ENCODE measurements at places on chromosomes 5 and 9. TPM values are rescaled to one million over a fixed set of nuclear protein-coding genes. Genes with fewer than 3 reads are reported as not detected.
A peak's percentile ranks its signal among the peaks of the same experiment; 100 is the strongest.

- no peak for DNase-seq
Measured at GRCh38 chr5:122971333-122971732, 65.2 kb downstream of the PPIC start.

- peak; percentile 85 for DNase-seq
Measured at GRCh38 chr5:59893429-59894227, at the start of gene PDE4D. TSS of gene PDE4D (minus strand) at chr5:59893726.

DNA sequence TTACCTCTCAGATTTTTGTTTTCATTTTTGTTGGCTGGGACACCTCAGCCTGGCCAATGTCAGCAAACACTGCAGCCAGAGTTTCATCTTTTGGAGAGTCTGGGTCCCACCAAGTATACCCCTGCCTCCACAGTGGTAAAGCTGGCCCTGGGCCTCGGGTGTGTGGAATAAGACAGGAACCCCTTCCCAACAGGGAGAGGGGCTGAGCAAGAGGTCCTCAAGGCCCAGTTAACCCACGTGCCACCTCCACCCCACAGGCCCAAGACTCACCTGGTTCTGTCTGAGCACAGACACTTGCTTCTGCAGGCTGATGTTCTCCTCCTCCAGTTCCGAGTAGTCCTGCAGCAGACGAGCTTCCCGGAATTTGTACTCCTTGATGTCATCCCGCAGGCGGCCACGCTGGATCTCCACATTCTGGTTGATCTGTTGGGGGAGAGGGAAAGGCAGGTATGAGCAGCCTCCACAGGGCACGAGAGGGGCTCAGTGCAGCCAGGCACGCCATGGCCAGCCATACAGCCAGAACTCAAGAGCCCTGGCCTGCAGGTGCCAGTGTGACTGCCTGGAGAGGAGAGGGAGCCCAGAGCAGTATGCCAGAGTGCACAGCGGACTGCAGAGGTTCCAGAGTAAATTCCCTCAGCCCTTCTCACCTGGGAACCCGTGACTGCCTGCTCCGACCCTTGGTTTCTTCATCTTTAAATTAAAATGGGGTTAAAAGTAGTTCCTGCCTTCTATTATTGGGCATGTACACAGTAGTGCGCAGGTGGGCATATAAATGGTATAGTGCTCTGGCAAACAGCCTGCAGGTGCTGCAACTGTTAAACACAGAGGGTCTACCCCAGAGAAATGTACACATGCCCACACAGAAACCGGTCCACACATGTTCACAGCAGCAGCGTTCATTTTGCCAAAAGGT is 42.0 kb downstream of the BICD2 start:
- no peak for DNase-seq

DNA sequence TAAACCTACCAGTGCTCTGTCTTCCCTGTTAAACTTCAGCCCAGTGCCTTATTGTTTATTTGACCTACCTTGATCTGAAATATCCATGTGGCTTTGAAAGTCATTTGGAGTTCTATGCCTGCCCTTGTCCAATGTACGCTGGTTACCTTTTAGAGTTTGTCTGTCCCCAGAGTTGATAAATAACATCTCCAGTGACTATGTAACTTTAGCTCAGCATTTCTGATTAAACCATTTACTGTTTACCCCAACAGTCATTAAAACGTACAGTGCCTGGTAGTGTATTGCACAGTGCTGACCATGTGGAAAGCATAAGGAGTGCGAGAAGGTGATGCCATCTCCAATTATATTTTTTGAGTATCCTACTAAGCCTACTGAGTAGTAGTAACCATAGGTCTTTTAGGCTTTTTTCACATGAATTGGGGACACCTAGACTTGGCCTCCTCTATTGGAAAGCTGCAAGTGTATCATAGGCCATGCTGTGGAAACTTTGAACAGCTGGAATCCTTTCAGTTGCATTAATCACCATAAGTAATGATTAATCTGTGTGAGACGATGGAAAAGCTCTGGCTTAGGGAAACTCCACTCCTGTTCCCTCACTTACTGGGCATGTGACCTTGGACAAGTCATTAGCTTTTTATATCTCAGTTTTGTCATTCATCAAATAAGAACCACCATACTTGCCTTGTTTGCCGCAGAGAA is 93.5 kb downstream of the MAST4 start:
- no peak for DNase-seq

GRCh38 chr9:123031963-123032362 is 1.5 kb upstream of the GPR21 start:
- no peak for DNase-seq

DNA sequence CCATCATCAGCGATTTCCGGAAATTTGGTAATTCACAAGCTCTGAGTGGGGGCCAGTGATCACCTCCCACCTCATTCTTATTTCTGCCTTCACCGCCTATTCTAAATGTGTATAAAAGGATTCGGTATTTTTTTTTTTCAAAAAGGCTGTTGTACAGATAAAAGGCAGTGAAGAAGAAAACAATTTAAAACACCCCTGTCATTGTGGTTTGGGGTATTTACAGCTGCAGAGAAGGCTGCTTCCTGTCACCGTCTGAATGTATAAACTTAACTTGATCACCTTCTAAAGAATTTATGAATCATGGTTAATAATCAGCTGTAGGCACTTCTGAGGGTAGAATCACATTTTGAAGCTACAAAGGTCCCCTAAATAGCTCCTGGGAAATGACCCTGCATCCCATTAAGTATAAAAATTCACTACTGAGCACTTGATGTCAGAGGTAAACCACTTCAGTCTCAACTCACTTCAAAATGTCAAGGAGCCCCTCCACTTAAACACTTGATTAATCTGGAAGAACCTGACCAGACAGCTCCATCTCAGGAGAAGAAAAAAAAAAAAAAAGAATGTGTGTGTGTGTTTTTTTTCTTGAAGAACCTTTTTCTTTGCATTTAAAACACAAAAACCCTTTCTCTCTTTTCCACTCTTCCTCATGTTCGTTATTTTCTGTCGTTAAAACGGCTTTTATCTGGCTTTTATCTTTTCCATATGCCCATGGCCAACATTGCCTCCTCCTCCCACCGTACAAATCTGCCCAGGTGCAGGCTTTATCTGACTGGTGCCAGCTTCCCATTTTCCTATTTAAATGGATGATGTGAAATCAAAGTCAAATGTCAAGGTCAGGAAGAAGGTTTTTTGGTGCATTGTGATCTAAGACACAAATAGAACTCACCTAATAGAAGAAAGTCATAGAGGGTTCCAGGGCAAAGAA is 291.2 kb downstream of the IRX1 start:
- DNase-seq, result no peak

DNA sequence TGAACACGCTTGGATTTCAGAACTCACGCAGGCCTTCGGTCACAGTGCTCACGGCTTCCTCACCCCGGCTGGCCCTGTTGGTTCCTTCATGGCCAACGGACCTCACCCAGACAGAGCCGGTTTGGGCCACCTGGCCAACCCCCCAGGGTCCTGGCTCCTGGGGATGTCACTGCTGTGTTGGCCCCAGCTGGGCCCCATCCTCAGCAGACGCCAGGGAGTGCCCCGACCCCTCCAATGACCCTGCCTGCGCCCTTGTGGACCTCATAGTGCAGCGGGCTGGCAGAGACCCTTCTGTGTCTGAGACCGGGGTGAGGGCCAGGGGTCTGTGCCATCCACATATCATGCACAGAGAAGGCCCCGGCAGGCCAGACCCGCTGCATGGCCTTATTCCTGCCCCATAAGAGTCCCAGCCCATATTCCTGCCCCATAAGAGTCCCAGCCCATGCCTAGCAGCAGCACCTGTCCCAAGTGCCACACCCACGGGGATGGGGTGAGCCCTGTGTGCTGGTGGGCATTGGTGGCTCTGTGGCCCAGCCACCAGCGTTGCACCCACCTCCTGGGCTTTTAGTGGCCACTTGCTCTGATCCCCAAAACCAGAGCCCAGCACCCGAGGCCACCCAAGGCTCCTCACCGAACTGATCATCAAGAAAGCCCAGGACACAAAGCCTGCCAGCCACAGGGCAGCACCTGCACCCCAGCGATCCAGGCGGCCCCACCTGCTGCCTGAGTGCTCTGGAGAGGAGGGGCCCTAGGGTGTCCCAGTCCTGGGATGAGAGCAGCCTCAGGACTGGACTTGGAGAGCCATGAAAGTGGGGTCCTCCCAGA is 1.3 kb upstream of the LPCAT1 start:
- peak; percentile 79 for DNase-seq

DNA sequence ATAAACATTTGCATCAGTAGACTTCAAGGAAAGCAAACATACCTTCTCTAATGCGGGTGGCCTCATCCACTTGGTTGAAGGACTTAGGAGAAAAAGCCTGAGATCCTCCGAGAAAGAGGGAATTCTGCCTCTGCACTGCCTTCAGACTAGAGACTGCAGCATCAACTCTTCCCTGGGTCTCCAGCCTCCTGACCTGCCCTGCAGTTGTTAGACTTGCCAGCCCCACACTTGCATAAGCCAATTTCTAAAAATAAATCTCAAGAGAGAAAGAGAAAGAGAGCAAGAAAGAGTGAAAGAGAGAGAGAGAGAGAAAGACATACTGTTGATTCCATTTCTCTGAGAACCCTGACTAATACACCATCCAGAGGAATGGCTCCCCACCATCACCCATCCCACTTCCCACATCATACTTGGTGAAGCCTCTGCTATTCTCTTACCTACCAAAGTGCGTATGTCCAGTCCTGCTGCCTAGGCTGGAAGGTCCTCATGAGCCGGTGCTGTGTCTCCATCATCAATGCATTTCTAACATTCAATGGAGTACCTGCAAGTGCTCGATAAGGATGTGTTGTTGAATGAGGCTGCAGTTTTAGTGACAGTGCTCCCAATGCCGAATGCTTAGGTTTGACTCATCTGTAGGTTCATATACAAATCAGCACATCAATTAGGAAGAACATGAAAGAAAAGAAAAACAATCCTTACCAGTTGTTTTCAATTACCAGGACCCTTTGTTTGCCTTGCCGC is 35.1 kb downstream of the ZNF622 start:
- DNase-seq, result no peak

GRCh38 chr9:99000476-99001395 is 57.0 kb downstream of the COL15A1 start:
- DNase-seq, result peak; percentile 88

The PCDHGA3 gene
- 2.0 TPM for total RNA-seq

The SOWAHA gene
- total RNA-seq, result not detected

The BDP1 gene
- total RNA-seq, result 30.8 TPM

The HIGD2A gene
- total RNA-seq, result 66.9 TPM

The GDA gene
- total RNA-seq, result not detected

The HK3 gene
- 36.2 TPM for total RNA-seq

Measured in posterior vena cava (tissue), 2 donors.